ENCODE measurements at places on chromosomes 6 and 20. TPM values are rescaled to one million over a fixed set of nuclear protein-coding genes. Genes with fewer than 3 reads are reported as not detected.

GRCh38 chr20:2140561-2140960 is 38.9 kb downstream of the STK35 start:
- DNase-seq: no peak

DNA sequence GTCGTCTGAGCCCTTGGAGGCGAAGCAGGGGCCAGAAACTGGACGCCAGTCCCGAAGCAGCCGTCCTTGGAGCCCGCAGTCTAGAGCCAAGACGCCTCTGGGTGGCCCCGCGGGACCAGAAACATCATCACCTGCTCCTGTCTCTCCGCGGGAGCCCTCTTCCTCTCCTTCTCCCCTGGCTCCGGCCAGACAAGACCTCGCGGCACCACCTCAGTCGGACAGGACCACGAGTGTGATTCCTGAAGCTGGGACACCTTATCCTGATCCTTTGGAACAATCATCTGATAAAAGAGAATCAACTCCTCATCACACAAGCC is 416 bp downstream of the RSPH4A start:
- DNase-seq: no peak

- DNase-seq: no peak
Measured at GRCh38 chr20:23112595-23112994, 26.5 kb upstream of the CD93 start.

- no peak for DNase-seq
Measured at GRCh38 chr6:25403150-25403549, 124.0 kb downstream of the CARMIL1 start.

DNA sequence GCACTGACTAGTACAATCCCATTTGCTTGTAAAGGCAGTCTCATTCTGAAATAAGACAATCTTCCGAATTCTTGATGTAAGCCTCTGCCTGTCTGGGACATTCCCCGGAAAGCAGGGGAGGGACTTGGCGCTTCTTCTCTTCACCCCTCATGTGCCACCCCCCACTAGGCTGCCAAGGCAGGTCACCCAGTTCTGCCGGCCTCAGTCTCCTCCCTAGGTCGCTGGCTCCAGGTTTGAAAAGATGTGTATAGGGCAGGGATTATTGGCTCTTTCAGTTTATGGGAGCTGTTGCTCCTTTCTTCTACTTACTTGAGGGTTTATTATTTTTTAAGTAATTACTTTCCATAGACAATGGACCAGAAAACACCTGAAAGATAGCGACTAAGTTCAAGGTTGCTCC is 158.1 kb upstream of the RPS6KA2 start:
- DNase-seq: no peak

GRCh38 chr20:44765701-44766347 is 20.2 kb downstream of the KCNK15 start:
- DNase-seq: peak; percentile 60

DNA sequence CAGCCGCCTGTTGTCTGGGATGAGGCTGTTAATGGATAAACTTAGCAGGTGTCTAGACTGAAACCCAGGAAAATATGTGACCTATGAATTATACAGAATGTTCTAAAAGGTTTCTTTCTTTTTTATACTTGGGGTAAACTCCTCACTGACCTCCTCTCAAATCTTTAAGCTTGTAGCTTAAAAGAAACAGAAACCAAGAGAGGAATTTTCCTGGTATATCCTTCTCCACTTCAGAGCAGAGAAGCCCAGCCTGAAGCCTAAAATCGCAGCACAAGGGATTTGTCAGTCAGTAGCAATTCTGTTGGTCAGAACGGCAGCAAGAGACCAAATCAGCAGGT is 99.4 kb upstream of the RIPOR2 start:
- DNase-seq: no peak

- DNase-seq: no peak
Measured at GRCh38 chr6:6471276-6471675, 117.2 kb upstream of the LY86 start.

DNA sequence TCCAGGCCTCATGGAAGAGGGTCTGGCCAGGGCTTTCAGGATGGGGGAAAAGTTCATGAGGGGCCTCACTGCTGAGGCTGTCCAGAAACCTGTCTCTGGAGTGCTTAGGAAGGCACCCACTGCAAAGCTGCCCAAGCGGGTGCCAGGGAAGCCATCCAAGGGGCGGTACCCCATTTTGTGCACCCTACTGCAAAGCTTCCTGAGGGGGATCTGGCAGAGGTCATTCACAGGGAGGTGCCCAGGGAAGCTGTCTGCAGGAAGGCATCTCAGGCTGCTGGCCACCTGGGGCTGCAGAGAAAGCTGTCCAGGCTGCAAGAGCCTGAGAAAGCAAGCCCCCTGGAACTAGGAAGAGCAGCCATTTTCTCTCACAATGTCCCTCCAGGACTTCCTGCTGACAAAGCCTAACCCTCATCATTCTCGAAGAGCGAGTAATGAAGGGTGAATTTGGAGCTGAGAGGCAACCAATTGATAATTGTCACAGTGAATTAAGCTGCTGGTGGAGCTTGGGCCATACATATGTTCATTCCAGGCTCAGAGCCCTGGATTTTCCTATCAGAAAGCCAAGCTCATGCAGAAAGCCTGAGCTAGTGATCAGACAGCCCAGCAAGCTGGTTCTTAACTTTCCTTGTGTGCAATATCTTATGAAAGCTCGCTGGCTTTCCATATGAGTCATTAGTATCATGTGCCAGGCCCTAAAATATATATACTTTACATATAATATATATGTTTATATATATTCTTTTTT is 62.2 kb upstream of the SLC22A16 start:
- no peak for DNase-seq

- no peak for DNase-seq
Measured at GRCh38 chr20:62980380-62980960, 26.3 kb downstream of the BHLHE23 start.

GRCh38 chr20:15938847-15939246 is 634.4 kb downstream of the KIF16B start:
- no peak for DNase-seq

DNA sequence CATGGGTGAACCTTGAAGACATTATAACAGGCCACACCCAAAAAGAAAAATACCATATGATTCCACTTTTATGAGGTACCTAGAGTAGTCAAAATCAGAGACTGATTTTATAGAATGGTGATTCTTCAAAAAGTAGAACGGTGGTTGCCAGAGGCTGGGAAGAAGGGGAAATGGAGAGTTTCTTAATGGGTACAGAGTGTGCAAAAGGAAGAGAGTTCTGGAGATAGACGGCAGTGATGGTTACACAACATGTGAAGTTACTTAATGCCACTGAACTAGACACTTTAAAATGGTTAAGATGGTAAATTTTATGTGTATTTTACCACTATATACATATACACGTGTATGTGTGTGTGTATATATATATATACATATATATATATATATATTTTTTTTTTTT is 80.8 kb downstream of the PRND start:
- DNase-seq: no peak

DNA sequence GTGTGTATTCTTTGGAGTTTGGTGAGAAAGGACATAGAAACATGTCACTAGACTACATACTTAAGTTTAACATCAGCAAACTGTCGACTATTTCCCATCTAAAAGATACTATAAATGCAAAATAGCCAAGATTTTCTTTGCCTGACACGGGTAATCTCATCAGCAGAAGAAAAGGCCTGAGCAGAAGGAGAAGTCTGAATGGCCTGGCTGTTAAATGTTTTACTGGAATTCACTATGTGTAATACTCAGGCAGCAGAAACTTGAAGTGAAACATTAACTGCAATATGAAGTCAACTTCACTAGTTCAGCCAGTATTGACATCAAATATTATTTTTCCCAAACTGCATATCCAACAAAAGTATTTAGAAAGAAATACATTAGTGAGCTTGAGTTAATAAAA is 6.4 kb upstream of the DSE start:
- no peak for DNase-seq

DNA sequence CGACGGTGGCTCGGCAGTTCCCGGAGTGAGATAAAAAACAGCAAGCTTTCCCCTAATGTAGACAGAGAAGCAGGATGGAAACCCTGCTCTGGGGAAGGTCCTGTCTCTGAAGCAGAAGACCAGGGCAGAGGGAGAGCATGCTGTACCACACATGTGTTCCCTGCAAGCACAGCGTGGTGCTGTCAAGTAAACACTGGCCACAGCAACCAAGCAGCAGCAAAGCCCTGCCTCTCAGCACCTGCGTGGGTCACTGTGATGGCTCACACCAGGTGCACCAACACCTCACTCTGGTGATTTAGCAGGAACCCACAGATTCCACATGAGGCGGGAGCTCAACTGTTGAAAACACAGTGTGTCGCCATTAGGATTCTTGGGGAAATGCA is 65.2 kb upstream of the TXNDC5 start:
- DNase-seq: no peak

DNA sequence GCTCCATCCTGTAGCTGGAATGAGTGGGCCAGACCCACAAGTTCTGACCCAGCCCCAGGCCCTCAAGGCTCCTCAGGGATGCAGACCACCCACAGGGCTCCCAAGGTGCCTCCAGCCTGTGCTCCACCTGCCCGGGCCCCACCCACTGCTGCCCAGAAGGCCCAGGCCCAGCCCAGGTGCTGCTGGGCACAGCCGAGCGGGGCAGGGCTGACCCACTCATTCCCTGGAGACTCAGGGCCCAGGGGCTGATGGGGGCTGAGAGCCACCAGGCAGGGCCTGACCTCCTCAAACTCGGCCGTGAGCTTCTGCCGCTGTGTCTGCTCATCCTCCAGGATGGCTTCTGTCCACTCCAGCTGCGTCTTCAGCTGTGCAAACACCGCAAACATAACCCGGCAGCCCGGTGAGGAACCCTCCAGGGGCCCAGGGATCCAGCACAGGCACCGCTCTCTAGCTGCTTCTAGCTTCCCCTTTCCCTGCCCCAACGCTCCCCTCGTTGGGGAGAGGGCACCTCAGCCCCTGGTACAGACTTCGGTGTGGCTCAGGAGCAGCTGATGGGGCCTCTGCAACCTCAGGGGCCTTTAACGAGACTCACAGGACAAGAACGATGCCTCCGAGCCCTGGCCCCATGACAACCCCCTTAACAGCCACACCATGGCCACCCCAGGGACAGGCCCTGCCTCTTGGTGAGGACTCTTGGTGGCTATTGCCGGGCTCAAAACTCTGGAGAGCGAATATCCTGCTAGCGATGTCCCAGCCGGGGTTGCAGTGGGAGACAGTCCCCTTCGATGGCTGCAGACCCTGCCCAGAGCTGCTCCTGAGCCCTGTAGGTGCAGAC is 46.0 kb downstream of the DSTN start:
- no peak for DNase-seq

DNA sequence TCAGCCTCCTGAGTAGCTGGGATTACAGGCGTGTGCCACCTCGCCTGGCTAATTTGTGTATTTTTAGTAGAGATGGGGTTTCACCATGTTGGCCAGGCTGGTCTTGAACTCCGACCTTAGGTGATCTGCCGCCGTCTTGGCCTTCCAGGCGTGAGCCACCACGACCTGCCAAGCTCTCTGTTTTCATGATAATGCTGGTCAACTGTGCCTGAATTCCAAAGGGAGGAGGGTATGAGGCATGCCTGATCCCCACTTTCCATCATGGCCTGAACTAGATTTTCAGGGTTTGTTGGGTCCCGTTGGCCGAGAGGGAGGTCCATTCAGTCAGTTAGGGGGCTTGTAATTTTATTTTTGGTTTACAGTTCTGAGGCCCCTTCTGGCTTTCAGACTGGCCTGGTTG is 28.0 kb upstream of the ANGPT4 start:
- DNase-seq: no peak

DNA sequence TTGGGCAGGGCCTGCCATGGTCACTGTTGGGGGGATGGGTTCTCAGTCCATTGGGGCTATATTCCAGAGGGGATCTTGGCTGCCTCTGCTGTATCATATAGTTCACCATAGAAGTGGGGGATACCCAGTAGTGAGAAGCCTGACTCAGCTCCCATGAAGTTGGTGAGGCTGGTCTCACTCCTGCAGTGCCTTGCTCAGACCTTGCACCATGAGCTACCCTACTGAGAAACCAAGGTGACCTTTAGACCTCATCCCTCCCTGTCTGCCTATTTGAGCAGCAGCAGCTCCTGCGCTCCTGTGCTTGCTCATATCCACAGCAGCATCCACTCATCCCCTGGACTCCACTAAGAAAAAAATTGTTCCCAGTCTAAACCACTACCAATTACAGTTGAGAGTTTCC is 56.0 kb upstream of the HEY2 start:
- no peak for DNase-seq

DNA sequence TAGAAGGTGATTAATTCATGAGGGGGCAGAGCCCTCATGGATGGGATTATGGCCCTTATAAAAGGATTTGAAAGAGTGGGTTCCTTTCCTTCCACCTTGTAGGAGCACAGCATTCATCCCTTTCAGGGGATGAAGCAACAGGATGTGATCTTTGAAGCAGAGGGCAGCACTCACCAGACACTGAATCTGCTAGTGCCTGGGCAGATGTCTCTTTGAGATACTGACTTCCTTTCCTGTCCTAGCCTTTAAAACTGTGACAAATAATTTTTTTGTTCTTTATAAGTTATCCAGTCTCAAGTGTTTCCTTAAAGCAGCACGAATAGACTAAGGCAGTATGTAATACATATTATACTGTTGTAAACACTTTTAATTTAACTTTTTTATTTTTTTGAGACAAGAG is 538.6 kb upstream of the RNF217 start:
- DNase-seq: no peak

GRCh38 chr6:81158956-81159355 is 593.5 kb downstream of the TENT5A start:
- no peak for DNase-seq

GRCh38 chr6:134902074-134902861 is 47.6 kb downstream of the ALDH8A1 start:
- no peak for DNase-seq

DNA sequence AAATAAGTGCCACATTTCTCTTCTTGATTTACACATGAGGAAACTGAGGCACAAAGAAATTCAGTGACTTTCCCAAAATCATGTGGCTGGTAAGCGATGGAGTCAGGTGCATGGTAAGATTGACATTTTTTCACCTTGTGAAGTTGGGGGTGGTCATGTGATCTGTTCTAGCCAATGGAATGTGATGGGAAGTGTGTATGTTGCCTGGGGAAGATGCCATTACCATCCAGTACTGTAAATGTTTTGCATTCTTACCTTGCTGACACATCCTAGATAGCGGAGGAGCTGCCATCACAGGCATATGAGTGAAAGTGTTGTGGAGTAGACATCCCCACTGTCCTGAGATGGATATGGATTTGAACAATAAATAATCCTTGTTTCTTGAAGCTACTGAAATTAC is 499.6 kb upstream of the SULF2 start:
- no peak for DNase-seq

- no peak for DNase-seq
Measured at GRCh38 chr6:4856785-4857184, 80.6 kb downstream of the CDYL start.

METTL24 gene
- total RNA-seq: not detected

SLC35B2 gene
- 177 TPM for total RNA-seq

KIF13A gene
- total RNA-seq: 12.7 TPM

SNX14 gene
- total RNA-seq: 40.4 TPM

GCLC gene
- total RNA-seq: 58.5 TPM

Data from H4 (cell line).